ENCODE measurements at places on chromosomes 3 and 15.
A peak's percentile ranks its signal among the peaks of the same experiment; 100 is the strongest.

DNA sequence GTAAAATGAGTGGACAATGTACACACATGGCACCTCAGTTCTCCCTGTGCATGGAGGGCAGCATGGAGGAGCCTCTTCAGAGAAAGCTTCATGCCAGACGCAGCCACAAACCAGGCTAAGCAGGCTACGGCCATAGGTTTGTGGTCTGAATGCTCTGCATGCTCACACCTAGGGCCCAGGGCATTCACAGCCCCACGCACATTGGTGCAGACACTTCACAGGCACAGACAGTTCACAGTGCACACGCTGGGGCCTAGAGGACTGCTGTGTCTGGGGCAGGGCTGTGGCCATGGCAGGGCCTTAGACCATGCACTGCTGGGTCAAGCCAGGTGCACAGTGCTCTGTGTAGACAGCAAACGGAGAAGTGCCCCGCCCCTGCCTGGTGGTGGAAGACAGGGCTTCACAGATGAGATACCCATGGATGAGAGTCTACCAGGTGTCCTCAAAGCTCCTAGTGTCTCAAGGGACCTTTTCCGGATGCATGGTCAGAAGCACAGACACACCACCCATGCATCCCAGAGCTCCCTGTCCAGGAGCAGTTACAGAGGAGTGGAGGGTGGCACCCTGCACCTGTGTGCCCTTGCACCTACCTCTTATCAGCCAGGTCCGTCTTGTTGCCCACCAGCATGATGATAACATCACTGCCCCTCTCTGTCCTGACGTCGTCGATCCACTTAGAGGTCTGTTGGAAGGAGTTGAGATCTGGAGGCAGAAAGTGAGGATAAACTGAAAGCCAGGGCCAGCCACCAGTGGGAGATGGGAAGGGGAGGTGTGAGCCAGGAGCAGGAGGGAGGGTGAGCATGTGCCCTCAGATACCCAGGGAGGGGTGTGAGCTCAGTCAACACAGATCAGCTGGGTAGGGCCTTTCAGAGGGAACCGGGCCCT lies 33.5 kb downstream of the SRPRB start:
- no peaks in the 10 kb centered on the region for H3K4me1 ChIP-seq
- no peak overlapping the region for H3K4me3 ChIP-seq
- no peak overlapping the region for H3K27ac ChIP-seq
- no peaks in the 10 kb centered on the region for H3K36me3 ChIP-seq
- DNase-seq = no peak

GRCh38 chr15:68552773-68553172 lies 26.0 kb upstream of the CORO2B start:
- H3K4me3 ChIP-seq = no peak overlapping the region
- no peaks in the 10 kb centered on the region for H3K27me3 ChIP-seq
- no peaks in the 10 kb centered on the region for H3K36me3 ChIP-seq
- DNase-seq = no peak
- no peak overlapping the region for H3K27ac ChIP-seq

GRCh38 chr3:56113231-56113630 lies 355.0 kb downstream of the ERC2 start:
- no peak for DNase-seq
- no peak overlapping the region for H3K27ac ChIP-seq
- no peaks in the 10 kb centered on the region for H3K4me1 ChIP-seq
- no peaks in the 10 kb centered on the region for H3K36me3 ChIP-seq

DNA sequence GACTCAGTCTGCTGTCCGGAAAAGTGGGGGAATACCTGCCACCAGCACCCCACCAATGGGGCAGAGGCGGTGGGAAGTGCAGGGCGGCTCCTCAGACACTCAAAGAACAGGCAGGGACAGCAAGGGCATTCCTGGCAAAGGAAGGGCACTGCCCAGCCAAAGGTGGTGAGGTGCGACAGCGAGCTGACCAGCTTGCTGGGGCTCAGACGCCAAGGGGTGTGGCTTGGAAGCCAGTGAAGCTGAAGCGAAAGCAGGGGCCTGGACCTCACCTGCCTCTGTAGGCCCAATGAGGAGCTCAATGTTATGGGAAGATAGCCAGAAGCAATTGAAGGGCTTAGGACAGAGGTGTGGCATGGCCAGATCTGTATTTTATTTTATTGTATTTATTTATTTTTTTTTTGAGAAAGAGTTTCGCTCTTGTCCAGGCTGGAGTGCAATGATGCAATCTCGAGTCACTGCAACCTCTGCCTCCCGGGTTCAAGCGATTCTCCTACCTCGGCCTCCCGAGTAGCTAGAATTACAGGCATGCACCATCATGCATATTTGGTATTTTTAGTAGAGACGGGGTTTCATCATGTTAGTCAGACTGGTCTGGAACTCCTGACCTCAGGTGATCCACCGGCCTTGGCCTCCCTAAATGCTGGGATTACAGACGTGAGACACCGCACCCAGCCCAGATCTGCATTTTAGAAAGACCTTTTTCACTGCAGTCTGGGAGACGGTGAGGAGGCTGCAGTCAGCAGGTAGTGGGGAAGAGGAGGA lies 4.4 kb upstream of the LMAN1L start:
- H3K4me1 ChIP-seq = no peaks in the 10 kb centered on the region
- H3K27me3 ChIP-seq = no peaks in the 10 kb centered on the region
- H3K4me3 ChIP-seq = no peak overlapping the region
- H3K36me3 ChIP-seq = peaks cover 2% of the 10 kb centered on the region
- no peak for DNase-seq

DNA sequence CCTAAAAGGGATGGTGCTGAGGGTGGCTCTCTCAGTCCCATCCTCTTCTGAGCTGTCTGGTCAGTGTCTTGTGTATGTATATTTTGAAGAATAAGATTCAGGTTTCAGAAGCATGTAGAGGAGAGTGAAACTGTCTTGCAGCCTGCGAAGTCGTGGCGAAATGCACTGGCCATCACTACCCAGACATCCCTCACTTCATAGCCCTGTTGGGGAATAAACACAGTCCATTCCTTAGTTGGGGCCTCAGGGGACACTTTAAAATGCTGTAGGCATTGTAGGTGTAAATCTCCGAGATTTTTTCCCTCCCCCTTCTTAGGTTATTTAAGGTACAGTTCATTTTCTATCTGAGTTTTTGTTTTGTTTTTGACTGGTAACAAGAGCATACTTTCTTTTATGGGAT lies 93.8 kb downstream of the DNASE1L3 start:
- DNase-seq = no peak
- no peak overlapping the region for H3K4me3 ChIP-seq
- 0 out of 2 replicates have a peak overlapping the region, but pooled peaks have one; percentile 7 for H3K27ac ChIP-seq
- H3K4me1 ChIP-seq = peaks cover 7% of the 10 kb centered on the region
- H3K36me3 ChIP-seq = peaks cover 21% of the 10 kb centered on the region
- no peaks in the 10 kb centered on the region for H3K27me3 ChIP-seq

- no peaks in the 10 kb centered on the region for H3K27me3 ChIP-seq
- no peak overlapping the region for H3K27ac ChIP-seq
- no peaks in the 10 kb centered on the region for H3K36me3 ChIP-seq
- no peak for DNase-seq
- H3K4me3 ChIP-seq = no peak overlapping the region
- no peaks in the 10 kb centered on the region for H3K4me1 ChIP-seq
Observed at GRCh38 chr15:76668900-76669299, 236.2 kb downstream of the SCAPER start.

GRCh38 chr3:138032567-138032966 lies 22.6 kb downstream of the CLDN18 start:
- H3K4me1 ChIP-seq = no peaks in the 10 kb centered on the region
- H3K4me3 ChIP-seq = no peak overlapping the region
- H3K27me3 ChIP-seq = no peaks in the 10 kb centered on the region
- H3K36me3 ChIP-seq = no peaks in the 10 kb centered on the region
- H3K27ac ChIP-seq = no peak overlapping the region

- H3K4me3 ChIP-seq = no peak overlapping the region
- H3K27ac ChIP-seq = no peak overlapping the region
- no peak for DNase-seq
- no peaks in the 10 kb centered on the region for H3K27me3 ChIP-seq
- H3K4me1 ChIP-seq = no peaks in the 10 kb centered on the region
Observed at GRCh38 chr3:113954091-113954685, 6.4 kb downstream of the ZDHHC23 start.

DNA sequence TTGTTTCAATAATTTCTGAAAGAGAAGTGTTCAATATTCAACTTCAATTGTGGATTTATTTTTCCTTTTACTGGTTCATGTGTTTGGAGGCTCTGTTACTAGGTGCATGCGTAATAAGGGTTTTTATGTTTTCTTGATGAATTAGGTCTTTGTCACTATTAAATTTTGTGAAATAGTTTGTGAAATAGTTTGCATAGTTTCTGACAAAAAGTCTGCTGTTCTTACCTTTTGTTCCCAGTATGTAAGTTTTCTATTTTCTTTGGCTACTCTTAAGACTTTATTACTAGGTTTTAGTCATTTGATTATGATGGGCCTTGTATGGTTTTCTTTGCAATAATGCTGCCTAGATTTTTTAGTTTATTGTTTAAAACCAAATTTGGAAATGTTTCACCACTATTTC lies 38.0 kb downstream of the MEF2A start:
- no peak overlapping the region for H3K27ac ChIP-seq
- no peaks in the 10 kb centered on the region for H3K36me3 ChIP-seq
- no peaks in the 10 kb centered on the region for H3K27me3 ChIP-seq

GRCh38 chr3:167330993-167331785 lies 48.9 kb downstream of the ZBBX start:
- no peaks in the 10 kb centered on the region for H3K4me1 ChIP-seq
- no peaks in the 10 kb centered on the region for H3K36me3 ChIP-seq
- H3K4me3 ChIP-seq = no peak overlapping the region
- H3K27me3 ChIP-seq = no peaks in the 10 kb centered on the region
- no peak overlapping the region for H3K27ac ChIP-seq

- DNase-seq = no peak
- no peak overlapping the region for H3K4me3 ChIP-seq
- no peaks in the 10 kb centered on the region for H3K27me3 ChIP-seq
- no peak overlapping the region for H3K27ac ChIP-seq
- H3K4me1 ChIP-seq = no peaks in the 10 kb centered on the region
- no peaks in the 10 kb centered on the region for H3K36me3 ChIP-seq
Observed at GRCh38 chr15:72342385-72342784, 22.4 kb upstream of the CELF6 start.

DNA sequence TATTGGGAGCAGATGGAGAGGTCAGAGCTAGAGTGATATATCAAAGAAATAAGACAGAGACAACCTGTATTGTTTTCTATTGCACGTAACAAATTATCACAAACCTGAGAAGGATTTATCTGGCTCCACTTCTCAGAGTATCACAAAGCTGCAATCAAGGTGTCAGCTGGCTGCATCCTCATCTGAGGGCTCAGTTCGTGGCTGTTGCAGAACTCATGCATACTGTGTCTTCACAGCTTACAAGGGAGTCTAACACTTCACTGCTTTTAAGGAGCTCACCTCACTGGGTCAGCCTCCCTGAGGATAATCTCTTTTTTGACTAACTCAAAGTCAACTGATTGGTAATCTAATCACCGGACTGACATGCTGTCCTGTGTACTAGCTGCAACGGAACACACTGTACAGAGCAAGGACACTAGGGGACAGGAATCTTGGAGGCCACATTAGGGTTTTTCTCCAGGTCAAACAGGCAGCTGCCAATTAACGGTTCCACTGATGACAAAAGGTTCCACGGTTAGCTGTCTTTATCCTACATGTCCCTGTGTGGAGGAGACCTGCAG lies 1006.8 kb upstream of the SEMA6D start:
- H3K27ac ChIP-seq = no peak overlapping the region
- no peaks in the 10 kb centered on the region for H3K36me3 ChIP-seq
- H3K4me1 ChIP-seq = no peaks in the 10 kb centered on the region
- no peak for DNase-seq
- H3K27me3 ChIP-seq = no peaks in the 10 kb centered on the region
- no peak overlapping the region for H3K4me3 ChIP-seq

GRCh38 chr3:195240939-195241338 lies 30.0 kb downstream of the XXYLT1 start:
- DNase-seq = no peak
- no peaks in the 10 kb centered on the region for H3K36me3 ChIP-seq
- no peaks in the 10 kb centered on the region for H3K4me1 ChIP-seq
- no peak overlapping the region for H3K4me3 ChIP-seq

Data from Panc1 (cell line).